ENCODE measurements at places on chromosomes 3 and 15.
A peak's percentile ranks its signal among the peaks of the same experiment; 100 is the strongest.

DNA sequence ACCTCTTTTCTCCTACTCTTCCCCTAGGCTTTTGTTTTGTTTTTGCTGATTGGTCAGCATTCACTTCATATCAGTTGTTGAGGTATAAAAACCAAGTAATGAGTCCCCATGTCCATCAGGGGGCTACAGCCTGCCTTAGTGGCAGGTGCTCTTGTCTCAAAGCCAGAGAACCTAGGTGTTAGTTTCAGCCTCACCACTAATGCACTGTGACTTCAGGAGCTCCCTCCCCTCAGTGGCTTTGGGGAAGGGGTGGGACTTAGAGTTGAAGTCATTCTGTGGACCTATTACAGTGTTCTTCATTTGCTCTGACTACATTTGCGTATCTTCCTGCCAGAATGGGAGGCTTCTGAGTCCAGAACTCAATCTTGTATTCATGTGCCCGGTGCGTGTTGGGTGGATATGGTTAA, 41.6 kb downstream of the NR2C2 start:
- DNase-seq: peak; percentile 5

- DNase-seq: no peak
These were observed 14.8 kb downstream of the VILL start for GRCh38 chr3:38005076-38006020.

DNA sequence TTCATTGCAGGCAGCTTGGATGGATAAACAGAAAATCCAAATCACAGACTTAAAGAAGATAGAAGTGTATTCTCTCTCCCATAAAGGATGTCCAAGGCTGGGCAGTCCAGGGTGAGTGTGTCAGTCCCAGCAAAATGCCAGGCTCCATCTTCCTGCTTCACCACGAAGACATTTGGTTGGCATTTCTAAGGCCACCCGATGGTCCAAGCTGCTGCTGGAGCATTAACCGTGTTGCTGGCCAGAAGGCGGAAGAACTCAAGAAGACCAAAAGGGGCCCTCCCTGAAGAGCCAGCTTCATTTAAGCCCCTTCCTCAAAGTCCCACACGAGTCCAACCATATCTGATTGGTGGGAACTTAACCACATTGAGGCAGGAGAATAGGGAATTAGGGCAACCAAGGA, 3.0 kb upstream of the CYP11A1 start:
- DNase-seq: no peak

GRCh38 chr3:62013951-62014350, 359.4 kb downstream of the FEZF2 start:
- no peak for DNase-seq
